ENCODE measurements at places on chromosomes 3 and 15.

DNA sequence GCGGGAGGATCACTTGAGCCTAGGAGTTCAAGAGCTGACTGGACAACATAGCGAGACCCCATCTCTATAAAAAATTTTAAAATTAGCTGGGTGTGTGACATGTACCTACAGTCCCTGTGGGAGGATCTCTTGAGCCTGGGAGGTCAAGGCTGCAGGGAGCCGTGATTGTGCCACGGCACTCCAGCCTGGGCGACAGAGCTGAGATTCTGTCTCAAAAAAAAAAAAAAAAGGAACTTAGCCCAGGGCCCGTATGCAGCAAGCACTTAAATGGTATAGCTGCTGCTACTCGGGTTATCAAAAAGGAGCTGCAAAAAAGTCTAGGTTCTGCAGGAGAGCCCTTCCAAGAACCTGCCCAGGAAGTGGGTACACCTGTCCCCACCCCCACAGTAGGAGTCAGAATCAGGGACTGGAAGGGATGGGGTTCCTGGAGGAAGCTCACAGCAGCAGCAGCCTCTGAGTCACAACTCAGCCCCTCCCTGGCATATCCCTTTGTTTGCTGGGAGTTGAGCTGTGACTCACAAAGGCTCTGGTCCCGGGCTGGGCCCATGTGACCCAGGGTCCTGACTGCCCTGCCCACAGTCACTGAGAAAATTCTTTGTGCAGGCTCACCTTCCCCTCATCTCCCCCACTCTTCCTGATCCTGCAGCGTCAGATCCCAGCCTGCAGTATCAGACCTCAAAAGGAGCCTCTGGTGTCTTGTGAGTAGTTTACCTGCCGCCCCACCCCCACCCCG, at the start of gene SPATA12:
Gene SPATA12 (plus strand): TSS at position 576 of the 733 bp plus-strand sequence. CDS start 13,031 bp downstream, outside the sequence.
- DNase-seq = peak; percentile 80

DNA sequence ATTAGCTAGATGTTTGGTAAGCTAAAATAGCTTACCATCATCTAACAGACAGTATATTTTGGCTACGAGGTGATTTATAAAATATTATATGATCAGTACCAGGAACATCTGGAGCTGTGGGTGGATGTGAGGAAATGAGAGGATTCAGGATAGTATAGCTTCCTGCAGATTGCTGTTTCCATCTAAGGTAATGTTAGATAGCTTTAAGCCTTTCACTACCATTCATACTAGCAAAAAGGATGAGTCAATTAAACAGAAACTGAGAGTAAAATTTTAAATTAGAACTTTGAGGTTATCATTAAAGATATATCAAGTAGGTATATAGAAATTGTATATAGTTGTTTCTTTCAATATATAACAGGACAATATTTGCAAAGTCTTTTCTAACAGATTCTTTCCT, 8.0 kb downstream of the ZBTB20 start:
- DNase-seq = no peak

DNA sequence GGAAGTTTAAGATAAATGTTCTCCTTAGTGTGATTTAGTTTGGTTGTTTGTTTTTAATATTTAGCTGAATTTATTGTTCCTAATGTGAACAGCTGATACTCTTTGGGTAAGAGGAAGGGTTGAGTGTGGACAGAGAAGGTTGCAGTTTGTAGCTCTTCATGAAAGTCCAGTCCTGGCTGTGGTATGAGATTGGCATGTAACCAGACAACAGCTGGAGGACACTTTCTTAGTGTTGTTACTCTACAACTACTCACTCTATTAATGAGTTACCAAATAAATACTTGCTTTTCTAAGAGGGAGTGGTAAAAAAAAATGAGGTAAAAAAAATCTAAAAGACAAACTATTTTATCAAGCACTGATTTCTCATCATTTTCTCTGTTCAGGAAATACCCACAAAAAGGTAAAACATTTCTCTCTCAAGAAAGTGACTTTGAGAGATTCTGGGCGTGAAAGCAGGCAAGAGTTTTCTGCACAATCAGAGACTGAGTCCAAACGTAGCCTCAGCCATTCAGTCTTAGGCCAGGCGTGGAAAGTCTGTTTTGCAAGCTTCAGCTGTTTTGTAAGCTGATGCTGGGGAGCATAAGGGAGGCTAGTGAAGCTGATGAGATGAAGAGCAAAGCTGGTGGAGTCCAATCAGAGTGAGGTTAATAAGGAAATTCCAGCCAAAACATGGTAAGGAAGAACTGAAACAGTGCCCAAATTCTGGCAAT, 138.5 kb upstream of the ARPP21 start:
- no peak for DNase-seq

GRCh38 chr15:27500206-27500605, 529.2 kb downstream of the GABRG3 start:
- DNase-seq = no peak

- DNase-seq = no peak
Observed at GRCh38 chr15:33211176-33211808, 16.8 kb upstream of the FMN1 start.

- no peak for DNase-seq
Observed at GRCh38 chr15:69170597-69170996, 10.2 kb downstream of the GLCE start.

GRCh38 chr15:40999190-40999589, 45.9 kb downstream of the CHAC1 start:
- peak; percentile 80 for DNase-seq

GRCh38 chr3:99366663-99367429, 271.5 kb upstream of the COL8A1 start:
- DNase-seq = no peak

DNA sequence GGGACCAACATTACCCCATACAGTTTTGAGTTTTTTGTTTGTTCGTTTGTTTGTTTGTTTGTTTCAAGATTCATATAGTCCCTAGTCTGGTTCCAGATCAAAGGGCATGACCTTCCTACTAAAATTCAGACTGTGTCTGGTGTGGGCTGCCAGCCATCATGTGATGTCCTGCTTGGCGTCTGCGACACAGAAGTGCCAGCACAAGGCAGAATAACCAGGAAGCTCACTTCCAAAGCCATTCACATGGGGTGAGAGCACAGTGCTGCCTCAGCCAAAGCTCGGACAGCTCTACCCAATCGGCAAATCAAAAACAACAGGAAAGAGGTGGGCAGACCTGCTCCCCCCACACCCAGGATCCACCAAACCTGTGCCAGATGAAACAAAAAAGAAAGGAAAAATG, 142.6 kb upstream of the THBS1 start:
- DNase-seq = no peak

DNA sequence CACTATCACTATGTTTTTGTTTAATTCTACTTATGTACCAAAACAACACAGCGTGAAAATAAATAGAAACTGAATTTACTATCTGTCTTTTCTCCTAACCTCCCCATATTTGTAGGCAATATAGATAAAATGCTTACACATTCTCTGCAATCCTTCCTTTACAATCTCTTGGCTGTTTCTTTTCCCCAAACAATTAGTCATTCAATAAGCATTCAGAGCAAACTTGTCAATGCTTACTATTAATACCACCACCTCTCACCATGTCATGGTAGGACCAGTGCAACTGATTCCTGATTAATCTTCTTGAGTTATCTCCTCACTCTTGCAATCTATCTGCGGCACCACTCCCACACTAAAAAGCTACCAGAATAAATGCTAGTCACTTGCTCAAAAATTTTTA, 74.0 kb upstream of the TTBK2 start:
- peak; percentile 41 for DNase-seq

- DNase-seq = no peak
Observed at GRCh38 chr3:182435860-182436259, 357.4 kb upstream of the ATP11B start.

GRCh38 chr3:124586126-124587052, 143.9 kb upstream of the UMPS start:
- DNase-seq = no peak

DNA sequence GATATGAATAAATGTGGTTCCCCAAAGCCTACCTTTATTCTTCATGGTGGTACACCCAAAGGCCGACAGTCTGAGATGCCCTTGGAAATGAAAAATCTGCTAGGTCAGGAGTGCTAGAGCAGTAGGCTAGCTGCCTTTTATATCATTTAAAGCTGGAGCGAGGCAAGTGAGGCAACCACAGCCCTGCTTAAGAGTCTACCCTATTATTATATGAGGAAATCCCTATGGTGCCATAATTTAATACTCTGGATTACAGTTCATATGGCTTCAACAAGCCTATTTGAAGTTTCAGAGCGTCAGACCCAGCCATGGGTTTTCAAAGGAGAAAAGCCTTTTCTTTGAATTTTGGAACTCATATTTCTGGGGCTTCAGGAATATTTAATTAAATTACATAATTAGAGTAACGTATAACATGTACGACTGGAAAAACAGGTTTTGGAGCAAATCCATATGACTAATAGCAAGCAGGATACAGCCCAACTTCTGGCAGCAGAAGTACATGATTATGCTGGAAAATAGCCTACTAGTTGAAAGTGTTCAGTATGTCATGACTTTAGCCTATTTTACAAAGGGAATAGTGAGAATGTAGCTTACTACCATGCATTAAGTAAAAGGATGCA, 18.0 kb upstream of the SLTM start:
- no peak for DNase-seq

DNA sequence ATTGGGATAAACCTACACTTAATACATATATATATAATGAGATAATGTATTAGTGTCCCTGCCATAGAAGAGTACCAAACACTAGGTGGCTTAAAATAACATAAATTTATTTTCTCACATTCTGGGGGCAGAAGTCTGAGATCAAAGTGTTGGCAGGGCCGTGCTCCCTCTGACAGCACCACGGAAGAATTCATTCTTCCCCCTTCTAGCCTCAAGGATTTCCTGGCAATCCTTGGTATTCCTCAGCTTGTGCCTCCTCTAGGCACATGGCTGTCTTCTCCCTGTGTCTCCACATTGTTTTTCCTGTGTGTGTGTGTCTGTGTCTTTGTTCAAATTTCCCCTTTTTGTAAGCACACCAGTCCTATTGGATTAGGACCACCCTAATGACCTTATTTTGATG, 115.2 kb upstream of the AGBL1 start:
- no peak for DNase-seq

- no peak for DNase-seq
Observed at GRCh38 chr3:13276438-13277195, 143.5 kb downstream of the NUP210 start.

DNA sequence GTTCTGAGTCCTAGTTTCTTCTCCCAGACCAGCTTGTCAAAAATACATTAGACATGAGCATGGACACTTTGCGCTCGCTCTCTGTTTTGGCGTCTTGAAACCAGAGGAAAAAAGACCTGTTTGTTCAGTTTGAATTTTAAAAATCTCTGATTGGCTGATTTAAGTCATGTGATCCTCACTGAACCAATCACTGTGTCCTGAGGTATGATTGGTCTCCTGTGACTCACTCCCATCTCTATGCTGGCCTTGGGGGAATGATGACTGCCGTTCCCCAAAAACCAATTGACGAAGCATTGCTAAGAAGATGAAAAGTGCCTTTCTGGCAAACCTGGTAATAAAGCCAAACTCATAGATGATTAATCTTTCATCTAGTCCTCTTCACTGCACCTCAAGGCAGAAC, 256.5 kb downstream of the IL5RA start:
- DNase-seq = no peak

GRCh38 chr3:58404396-58404795, 29.2 kb downstream of the PDHB start:
- peak; percentile 65 for DNase-seq

DNA sequence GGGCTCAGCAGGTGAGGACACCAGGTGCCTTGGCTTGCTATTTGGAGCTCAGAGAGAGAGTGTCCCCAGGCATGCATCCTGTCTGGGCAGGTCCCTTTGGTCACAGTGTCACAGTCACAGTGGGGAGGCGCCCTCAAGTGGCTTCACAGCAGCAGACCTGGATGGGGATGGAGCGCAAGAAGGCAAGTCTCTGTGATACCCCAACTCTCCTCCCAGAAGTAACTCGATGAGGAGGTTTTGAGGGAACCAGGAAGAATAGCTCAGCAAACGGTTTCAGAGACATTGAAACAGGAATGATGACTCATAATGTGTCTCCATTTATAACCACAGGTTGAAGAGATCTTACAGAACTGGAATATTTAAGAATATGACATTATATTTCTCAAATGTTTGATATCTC, 66.5 kb upstream of the SH3GL3 start:
- peak; percentile 30 for DNase-seq

DNA sequence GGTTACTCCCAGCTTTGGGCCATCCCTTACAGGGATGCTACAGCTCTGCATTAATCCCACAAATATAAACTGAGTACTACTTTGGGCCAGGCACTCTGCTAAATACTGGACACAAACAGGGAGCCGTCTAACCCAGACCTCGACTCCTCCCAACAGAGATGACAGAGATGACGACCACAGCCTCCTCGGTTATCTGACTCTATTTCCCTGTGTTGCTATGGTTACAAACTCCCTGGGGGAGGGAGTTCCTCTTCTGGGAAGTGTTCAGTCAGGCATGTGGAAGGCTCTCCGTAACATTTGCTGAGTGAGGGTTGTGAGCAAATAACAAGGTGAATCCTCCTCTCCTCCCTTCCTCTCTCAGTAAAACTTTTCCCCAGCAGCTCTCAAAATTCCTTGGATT, 6.7 kb upstream of the CMTM7 start:
- no peak for DNase-seq

GRCh38 chr15:52006702-52007340, 12.2 kb upstream of the MAPK6 start:
- DNase-seq = no peak

DNA sequence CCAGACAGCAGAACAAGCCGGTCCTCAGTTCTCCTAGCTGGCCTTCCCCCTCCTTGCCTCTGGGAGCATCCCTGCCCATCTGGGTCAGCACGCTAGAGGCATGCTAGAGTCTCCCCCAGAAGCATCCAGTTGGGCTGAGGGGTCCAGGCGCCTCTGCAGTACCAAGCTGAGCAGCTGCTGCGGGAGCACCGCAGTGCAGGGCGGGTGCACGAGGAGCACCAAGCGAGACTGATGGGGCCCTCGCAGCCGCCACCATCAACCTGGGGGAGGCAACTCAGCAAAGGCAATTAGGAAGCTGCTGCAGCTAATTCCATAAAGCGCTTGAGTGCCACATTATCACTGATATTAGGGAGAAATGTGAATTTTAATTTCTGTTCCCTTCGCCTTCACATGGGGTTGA, 12.4 kb downstream of the CACNA2D3 start:
- no peak for DNase-seq

GRCh38 chr3:187242435-187242834, 45.1 kb downstream of the RTP1 start:
- no peak for DNase-seq

DNA sequence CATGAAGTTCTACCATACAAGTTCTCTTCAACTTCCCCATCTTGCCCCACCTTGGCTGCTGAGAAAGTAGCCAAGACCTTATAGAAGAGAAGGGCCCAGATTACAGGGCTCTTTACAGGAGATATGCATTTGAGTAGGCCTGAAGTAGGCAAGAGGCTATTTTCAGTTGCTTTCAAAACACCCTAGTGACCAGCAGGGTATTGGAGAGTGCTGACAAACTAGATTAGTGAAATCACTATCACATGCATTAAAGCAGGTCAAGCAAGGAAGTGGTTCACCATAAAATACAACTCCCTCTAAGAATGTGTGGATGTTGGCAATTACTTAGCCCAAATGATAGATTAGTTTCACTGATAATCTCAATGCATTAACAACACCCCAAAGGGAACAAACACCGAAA, 2.7 kb upstream of the LZTFL1 start:
- DNase-seq = no peak

- peak; percentile 13 for DNase-seq
Observed at GRCh38 chr3:149879872-149880271, 66.9 kb downstream of the RNF13 start.

Measured in HS-5 (cell line).